Hepatic stellate cell (primary cell): ENCODE measurements at places on chromosomes 6 and 20.
A peak's percentile ranks its signal among the peaks of the same experiment; 100 is the strongest.

GRCh38 chr6:44401138-44401537 is 13.6 kb downstream of the CDC5L start:
- DNase-seq: no peak

- peak; percentile 15 for DNase-seq
These were observed 279.4 kb downstream of the RFPL4B start for GRCh38 chr6:112626468-112627082.

- DNase-seq: no peak
These were observed 87.3 kb downstream of the FAM120B start for GRCh38 chr6:170393807-170394399.

GRCh38 chr6:150697515-150697914 is 97.8 kb downstream of the PLEKHG1 start:
- DNase-seq: no peak

DNA sequence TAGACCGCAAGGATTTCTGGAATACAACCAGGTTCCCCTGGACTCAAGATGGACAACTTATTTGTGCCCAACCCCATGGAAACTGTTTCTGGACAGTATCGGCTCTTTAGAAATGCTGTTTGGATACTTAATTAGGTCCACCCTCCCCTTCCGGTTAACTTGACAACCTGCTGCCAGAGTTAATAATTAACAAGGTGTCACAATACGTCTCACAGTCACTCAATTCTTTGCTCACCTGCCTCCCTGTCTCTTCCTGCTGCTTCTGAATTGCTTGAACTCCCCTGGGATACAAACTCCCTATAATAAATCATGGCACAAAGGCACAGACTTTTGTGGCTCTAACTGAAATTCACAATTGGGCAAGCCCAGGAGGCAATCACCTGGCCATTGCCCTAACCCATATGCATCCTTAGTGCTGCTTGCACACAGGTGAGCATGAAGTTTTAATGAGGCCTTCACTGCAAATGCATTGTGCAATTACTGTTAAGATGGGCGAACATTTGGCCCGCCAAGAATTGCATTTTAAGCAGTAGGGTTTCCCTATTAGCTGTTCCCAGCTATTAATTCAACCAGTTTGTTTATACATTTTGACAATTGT is 504.4 kb upstream of the NOX3 start:
- DNase-seq: no peak
